ENCODE measurements at places on chromosomes 11 and 22.

GRCh38 chr22:31177420-31178162 is 17.6 kb downstream of the RNF185 start:
- no peak for DNase-seq

GRCh38 chr11:134468081-134468668 is 56.1 kb upstream of the B3GAT1 start:
- no peak for DNase-seq

DNA sequence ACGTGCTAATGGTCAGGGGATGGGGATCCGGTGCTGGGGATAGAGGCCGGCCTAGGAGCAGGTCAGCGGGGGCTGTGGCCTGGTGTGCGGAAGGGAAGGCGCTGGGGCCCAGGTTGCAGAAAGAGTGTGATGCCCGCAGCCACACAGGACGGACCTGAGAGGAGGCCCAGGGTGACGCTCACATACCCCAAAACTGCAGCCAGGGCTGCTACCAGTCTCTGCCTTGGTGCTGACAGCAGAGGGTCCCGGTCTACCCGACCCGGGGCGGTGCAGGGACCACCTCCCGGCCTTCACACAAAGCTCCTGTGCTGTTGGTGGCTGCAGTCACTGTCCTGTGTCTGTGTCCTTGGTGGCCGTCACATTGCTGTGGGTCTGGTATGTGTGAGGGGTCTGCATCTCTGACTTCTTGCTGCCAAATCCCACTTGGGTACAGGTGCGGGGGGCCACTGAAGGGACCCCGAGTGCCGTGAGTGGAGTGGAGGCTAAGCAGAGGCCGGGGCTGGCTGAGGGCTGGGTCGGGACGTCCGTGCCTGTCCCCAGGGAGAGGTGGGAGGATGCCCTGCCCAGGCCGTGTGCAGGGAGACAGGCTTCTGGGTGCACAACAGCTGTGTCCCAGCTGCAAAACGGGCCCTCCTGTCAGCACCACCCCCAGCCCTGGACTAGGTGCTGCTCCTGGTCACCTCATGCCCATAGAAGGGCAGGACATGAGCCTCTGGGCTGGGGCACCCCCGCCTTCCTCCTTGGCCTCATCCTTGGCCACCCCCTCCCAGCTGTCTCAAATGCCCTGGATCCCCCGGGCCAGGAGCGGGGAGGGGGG is 1.5 kb downstream of the LSP1 start:
- no peak for DNase-seq

GRCh38 chr11:26201411-26201810 is 130.5 kb upstream of the ANO3 start:
- no peak for DNase-seq

DNA sequence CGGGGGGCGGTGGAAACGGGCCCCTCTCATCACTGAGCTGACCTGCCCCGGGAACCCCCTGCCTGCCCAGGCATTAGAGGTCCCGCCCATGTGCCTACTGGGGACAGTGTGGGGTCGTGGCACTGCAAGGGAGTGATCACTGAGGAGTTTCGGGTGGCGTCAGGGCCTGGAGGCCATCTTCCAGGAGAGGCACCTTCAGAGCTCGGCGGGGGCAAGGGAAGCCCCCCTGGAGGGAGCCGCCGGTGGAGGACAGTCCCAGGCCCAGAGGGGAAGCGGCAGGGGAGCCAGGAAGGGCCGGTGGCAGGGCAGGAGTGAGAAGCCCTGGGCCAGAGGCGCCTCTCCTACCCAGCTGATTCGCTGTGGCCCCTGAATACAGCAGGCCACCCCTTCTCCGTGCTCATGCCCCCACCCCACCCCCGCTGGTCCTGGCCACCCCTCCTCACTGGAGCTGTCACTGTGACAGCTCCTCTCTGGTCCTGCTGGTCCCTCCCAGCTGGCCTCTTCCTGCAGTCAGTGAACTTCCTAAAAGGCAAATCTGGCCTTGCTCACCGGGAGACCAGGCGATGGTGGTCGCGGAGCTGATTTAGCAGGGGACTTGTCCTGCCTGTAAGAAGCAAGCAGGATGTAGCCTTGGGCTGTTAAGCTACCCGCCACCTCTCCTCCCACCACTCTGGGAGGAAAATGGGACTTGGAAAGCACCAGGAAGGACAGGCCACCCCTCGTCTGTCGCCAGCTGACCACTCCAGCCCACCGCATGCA is 2.0 kb upstream of the MAPK11 start:
- no peak for DNase-seq

- no peak for DNase-seq
Measured at GRCh38 chr22:20957683-20958431, 9.2 kb upstream of the AIFM3 start.

DNA sequence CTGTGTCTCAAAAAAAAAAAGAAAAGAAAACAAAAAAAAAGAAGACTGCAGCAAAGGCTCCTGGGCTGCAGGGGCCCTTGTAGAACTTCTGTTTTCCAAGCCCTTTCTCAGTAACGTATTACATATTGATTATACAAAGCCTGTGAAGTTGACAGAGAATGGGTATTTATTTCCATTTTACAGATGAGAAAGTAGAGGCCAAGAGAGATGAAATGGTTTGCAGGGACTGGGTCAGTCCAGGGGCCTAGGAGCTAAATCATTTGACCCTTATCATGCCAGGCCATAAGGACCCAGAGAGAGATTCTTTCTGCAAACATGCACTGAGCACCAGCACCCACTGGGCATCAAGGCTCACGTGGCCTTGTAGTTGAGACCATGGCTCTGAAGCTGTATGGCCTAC is 4.5 kb downstream of the PPP2R5B start:
- DNase-seq = no peak

DNA sequence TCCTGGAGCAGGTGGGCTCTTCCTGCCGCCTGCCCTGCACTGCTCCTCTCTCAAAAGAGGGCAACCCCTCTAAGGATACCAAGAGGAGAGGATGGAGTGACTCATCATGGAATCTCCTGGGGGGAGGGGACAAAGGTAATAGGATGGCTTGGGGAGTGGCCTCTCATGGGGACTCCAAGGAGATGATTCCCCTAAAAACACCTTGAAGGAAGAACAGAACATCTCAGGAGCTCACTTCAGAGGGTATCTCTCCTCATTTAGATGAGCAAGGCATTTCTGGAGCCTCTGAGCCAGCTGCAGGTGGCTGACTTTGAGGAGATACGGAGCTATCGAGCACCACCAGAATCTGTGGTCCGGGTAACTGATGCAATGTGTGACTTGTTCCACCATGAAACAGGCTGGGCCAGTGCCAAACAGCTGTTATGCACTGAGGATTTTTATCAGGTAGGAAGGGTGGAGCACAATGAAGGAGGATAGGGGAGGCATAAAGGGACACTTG is 40.2 kb downstream of the RRP8 start:
- DNase-seq = no peak

GRCh38 chr22:39109361-39109760 is 12.3 kb downstream of the APOBEC3H start:
- no peak for DNase-seq

GRCh38 chr11:116536416-116536815 is 236.4 kb downstream of the BUD13 start:
- no peak for DNase-seq

DNA sequence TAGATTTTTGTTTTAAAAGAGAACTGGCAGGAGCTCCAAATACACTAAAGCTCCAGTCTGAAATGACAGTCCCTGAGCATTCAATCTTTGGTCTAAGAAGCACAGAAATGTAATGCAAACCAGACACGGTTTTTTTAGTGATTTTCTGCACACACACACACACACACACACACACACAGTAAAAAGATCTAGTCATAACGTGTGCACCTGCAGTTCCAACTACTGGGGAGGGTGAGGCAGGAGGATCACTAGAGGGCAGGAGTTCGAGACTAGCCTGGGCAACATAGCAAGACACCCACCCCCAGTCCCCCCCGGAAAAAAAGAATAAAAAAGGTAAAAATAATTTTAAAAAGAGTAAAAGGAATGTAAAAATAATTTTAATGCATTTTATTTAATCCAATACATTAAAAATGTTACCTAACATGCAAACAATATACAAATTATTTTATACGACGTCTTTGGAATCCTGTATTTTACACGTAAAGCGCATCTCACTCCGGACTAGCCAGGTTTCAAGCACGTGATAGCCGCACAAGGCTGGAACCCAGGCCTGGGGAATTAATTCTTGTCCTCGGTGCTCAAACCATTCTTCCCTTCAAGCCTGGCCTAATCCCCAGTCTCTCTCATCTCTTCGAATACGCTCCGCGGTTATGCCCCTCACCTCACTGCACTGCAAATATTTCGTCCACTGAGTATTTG is 762 bp upstream of the TBC1D22A start:
- DNase-seq = no peak

DNA sequence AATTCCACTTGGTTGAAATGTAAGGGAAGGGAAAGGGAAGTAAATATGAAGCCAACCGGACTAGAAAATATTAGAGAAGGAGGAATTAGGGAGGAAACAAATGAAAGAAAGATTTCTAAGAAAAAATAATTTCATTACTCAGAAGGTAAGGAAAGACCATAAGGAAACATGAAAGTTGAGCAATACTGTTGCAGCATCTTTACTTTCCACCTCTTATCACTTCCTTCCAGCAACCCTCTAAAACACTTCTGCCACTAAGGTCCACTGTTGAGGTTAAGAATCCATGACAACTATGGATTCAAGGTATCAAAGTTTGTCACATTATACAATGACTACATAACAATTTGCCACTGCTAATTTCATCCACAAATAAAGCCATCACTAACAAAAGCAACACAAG is 308.6 kb downstream of the DLG2 start:
- DNase-seq = no peak

DNA sequence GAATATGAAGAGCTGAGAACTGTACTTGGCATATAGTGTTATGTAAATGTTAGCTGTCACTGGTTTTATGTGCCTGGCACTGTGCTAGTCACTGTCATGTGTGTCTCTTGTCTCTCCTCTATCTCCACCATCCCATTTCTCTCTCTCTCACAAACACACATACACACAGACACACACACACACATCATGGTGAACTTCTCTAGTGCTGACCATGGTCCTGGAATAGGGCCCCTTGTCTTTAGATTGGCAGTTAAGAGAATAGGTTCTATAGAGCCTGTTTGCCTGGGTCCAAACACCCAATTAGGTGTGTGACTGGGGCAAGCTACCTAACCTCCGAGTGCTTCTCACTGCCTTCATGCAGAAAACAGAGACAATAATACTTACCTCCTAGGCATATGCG is 109.7 kb upstream of the NARS2 start:
- no peak for DNase-seq

DNA sequence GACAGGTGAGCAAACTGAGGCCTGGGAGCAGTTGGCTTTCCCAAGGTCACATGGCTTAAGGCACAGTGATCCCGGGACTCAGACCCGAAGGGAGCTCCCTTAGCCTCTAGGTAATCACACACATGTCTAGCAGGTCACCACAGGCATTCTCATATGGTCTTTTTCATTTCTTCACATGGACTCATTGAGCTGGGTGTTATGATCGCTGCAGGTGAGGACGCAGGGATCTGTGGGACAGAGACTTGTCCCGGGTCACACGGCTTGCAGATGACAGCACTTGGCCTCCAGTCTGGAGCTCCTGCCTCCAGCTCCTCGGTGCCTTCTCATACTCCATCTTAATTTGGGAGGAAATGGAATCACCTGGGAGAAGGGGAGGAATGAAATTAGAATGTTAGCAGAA is 23.6 kb upstream of the CACNG2 start:
- no peak for DNase-seq
